ENCODE measurements at places on chromosomes 16 and 17.

- no peak overlapping the region for H3K4me3 ChIP-seq
- no peaks in the 10 kb centered on the region for H3K27me3 ChIP-seq
- H3K4me1 ChIP-seq, result no peaks in the 10 kb centered on the region
- H3K36me3 ChIP-seq, result no peaks in the 10 kb centered on the region
Measured at GRCh38 chr17:9676820-9677310, 31.5 kb downstream of the USP43 start.

- no peak overlapping the region for H3K4me3 ChIP-seq
- no peaks in the 10 kb centered on the region for H3K36me3 ChIP-seq
- H3K4me1 ChIP-seq, result no peaks in the 10 kb centered on the region
- H3K27ac ChIP-seq, result no peak overlapping the region
- no peaks in the 10 kb centered on the region for H3K27me3 ChIP-seq
Measured at GRCh38 chr17:48960834-48961515, 7.4 kb downstream of the GIP start.

DNA sequence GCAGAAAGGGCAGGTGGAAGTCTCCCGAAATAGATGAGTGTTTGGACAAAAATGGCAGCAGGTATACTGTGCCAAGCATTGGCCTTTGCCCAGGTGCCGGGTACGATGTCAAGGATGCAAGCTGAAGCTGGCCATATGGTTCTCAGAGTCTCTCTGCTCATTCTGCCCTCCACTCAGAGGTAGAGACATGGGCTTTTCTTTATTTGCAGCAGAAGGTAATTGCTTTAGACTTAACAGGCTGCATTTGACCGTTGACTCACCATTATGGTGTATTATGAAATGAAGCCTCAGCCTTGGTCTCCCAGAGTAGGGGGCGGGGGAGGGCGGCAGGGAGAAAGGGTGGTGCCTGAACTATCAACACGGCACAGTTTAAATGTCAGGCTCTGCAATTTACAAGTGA, 969.1 kb upstream of the EEF2KMT start:
- no peaks in the 10 kb centered on the region for H3K27me3 ChIP-seq
- H3K4me3 ChIP-seq, result no peak overlapping the region
- H3K36me3 ChIP-seq, result no peaks in the 10 kb centered on the region
- DNase-seq, result no peak
- H3K4me1 ChIP-seq, result no peaks in the 10 kb centered on the region

DNA sequence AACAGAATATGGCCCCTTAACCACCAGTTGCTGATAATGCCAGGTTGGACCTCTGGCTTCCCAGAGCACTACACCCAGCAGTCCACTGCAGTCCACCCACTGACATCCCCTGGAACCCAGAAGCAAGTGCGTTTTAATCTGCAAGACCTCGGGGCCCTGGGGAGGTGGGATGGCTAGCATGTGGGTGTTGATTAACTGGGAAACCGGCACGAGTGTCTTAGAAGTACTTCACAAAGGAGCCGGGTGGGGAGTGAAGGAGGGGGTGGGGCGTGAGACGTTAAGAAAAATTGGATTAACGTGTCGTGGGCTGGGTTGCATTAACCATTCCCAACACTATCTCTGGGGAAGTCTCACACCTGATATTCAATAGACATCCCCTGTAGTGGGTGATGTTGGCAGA, 6.1 kb upstream of the HIC1 start:
- peak overlapping the region; percentile 95 for H3K4me3 ChIP-seq
- H3K27ac ChIP-seq, result no peak overlapping the region

DNA sequence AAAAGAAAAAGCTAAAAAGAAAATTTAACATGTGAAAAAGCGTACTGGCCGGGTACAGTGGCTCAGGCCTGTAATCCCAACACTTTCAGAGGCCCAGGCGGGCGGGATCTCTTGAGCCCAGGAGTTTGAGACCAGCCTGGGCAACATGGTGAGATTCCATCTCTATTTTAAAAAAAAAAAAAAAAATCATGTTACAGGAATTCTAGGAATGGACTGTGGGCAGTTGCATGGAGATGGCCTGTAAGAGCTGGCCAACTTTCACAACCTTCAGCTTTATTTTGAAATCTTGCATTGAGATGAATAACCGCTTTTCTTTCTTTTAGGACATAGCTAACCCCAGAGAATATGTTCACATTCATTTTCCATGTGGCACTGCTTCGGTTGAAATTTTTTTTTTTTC, 8.2 kb upstream of the CIAO3 start:
- no peaks in the 10 kb centered on the region for H3K4me1 ChIP-seq

- H3K4me3 ChIP-seq, result no peak overlapping the region
- peaks cover 9% of the 10 kb centered on the region for H3K4me1 ChIP-seq
- no peak for DNase-seq
- H3K36me3 ChIP-seq, result no peaks in the 10 kb centered on the region
Measured at GRCh38 chr17:13513039-13513405, 88.7 kb downstream of the HS3ST3A1 start.

GRCh38 chr16:6753553-6753952, 579.1 kb upstream of the RBFOX1 start:
- no peaks in the 10 kb centered on the region for H3K27me3 ChIP-seq
- no peak for DNase-seq
- H3K27ac ChIP-seq, result no peak overlapping the region
- no peaks in the 10 kb centered on the region for H3K36me3 ChIP-seq

DNA sequence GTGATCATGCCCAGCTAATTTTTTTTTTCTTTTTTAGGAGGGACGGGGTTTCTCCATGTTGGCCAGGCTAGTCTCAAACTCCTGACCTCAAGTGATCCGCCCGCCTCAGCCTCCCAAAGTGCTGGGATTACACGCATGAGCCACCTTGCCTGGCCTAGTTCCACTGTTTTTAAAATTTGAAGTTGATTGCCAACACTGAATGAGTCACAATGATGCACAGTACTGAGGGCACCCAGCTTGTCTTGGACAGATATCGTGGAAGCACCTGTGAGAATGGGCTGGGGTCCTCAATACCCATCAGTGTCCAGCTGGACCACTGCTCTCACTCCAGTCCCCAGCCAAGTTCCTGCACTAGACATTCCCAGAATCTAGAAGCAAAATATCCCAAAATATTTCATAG, 2.5 kb downstream of the KNOP1 start:
- no peaks in the 10 kb centered on the region for H3K36me3 ChIP-seq
- no peak overlapping the region for H3K27ac ChIP-seq
- H3K4me1 ChIP-seq, result peaks cover 27% of the 10 kb centered on the region
- no peak for DNase-seq

DNA sequence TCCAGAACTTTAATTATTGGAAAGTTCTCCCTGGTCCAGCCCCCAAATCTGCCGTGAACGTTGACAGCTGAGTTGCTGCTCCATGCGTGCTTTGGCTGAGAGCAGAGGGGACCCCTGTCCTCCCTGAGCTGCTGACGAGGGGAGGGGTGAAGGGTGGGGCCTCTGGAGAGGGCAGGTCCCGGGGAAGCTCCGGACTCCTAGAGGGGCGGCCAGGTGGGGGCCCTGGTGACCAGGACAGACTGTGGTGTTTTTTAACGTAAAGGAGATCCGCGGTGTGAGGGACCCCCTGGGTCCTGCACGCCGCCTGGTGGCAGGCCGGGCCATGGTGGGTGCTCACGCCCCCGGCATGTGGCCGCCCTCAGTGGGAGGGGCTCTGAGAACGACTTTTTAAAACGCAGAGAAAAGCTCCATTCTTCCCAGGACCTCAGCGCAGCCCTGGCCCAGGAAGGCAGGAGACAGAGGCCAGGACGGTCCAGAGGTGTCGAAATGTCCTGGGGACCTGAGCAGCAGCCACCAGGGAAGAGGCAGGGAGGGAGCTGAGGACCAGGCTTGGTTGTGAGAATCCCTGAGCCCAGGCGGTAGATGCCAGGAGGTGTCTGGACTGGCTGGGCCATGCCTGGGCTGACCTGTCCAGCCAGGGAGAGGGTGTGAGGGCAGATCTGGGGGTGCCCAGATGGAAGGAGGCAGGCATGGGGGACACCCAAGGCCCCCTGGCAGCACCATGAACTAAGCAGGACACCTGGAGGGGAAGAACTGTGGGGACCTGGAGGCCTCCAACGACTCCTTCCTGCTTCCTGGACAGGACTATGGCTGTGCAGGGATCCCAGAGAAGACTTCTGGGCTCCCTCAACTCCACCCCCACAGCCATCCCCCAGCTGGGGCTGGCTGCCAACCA, at the start of gene MC1R:
Gene MC1R (plus strand): TSS at position 410 of the 895 bp plus-strand sequence. CDS start 397 bp downstream, at position 807.
- H3K36me3 ChIP-seq, result no peaks in the 10 kb centered on the region
- no peaks in the 10 kb centered on the region for H3K27me3 ChIP-seq
- no peak for DNase-seq
- H3K4me3 ChIP-seq, result peak within 1 kb of the TSS; percentile 43

GRCh38 chr16:10566613-10567012, 13.8 kb downstream of the EMP2 start:
- peaks cover 35% of the 10 kb centered on the region for H3K4me1 ChIP-seq
- DNase-seq, result no peak
- no peak overlapping the region for H3K4me3 ChIP-seq
- H3K27me3 ChIP-seq, result no peaks in the 10 kb centered on the region
- no peak overlapping the region for H3K27ac ChIP-seq

- DNase-seq, result peak; percentile 74
- H3K4me1 ChIP-seq, result peaks cover 16% of the 10 kb centered on the region
- H3K36me3 ChIP-seq, result no peaks in the 10 kb centered on the region
- H3K27ac ChIP-seq, result no peak overlapping the region
Measured at GRCh38 chr17:73901661-73902415, 257.6 kb upstream of the SDK2 start.

DNA sequence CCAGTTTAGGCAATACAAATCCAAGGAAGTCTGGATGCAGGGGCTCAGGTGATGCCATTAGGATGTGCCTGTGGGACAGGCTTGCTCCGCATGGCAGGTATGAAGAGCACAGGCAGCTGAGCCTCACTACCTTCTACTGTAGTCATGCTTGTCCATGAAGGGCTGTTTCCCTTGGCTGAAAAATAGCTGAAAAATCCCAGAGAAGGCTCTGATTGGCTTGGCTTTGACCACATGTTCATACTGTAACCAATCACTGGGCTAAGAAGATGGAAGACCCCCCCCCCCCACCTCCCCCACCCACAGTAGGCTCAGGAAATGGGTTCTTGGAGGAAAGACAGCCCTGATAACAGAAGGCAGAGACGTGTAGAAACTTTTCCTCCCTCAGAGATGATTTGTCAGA, 66.5 kb upstream of the LGALS9 start:
- peak overlapping the region; percentile 5 for H3K27ac ChIP-seq
- DNase-seq, result no peak
- no peaks in the 10 kb centered on the region for H3K36me3 ChIP-seq
- H3K4me3 ChIP-seq, result no peak overlapping the region
- H3K27me3 ChIP-seq, result no peaks in the 10 kb centered on the region

DNA sequence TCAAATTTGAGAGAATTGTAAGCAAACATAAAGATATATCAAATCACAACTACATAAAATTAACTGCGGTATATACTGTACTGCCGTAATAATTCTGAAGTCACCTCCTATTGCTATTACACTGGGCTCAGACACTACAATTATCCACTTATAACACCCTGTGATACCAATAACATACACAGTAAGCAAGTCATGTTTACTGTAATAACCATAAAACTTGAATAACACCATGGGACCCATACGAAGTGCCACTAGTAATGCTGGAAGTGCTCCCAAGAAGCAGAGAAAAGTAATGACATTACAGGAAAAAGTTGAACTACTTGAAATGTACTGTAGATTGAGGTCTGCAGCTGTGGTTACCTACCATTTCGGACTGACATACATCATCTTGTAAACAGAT, 24.0 kb downstream of the CMC2 start:
- no peak for DNase-seq
- no peak overlapping the region for H3K4me3 ChIP-seq
- no peaks in the 10 kb centered on the region for H3K4me1 ChIP-seq
- H3K27me3 ChIP-seq, result no peaks in the 10 kb centered on the region

DNA sequence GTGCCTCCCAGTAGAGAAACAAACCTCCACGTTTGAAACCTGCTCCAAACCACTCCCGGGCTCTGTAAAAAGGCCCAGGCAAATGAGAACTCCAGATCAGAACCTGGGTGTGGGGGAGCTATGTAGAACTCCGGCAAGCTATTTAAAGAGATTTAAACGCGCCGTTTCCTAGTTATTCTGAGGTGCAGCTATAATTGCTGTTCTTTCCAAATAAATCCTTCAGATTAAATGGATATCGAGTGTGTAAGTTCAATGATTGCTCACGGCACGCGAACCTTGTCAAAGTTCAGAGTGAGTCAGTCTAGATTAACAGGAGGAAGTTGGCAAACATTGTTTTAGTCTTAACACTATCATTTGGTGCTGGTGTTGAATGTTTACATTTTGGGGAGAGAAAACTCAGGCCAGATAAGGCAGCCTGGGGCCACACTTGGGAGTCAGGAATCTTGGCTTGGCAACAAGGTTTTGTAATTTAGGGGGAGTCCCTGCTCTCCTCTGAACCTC, 92.9 kb upstream of the SALL1 start:
- H3K4me1 ChIP-seq, result peaks cover 19% of the 10 kb centered on the region
- H3K27ac ChIP-seq, result peak overlapping the region; percentile 61
- H3K4me3 ChIP-seq, result no peak overlapping the region
- DNase-seq, result peak; percentile 52
- no peaks in the 10 kb centered on the region for H3K36me3 ChIP-seq
- no peaks in the 10 kb centered on the region for H3K27me3 ChIP-seq

- H3K36me3 ChIP-seq, result no peaks in the 10 kb centered on the region
- peak overlapping the region; percentile 79 for H3K4me3 ChIP-seq
- no peak for DNase-seq
- no peaks in the 10 kb centered on the region for H3K27me3 ChIP-seq
Measured at GRCh38 chr16:68844211-68844564, 857 bp downstream of the TANGO6 start.

- no peaks in the 10 kb centered on the region for H3K4me1 ChIP-seq
Measured at GRCh38 chr17:2926019-2926650, 129.9 kb downstream of the RAP1GAP2 start.

- DNase-seq, result no peak
- H3K4me3 ChIP-seq, result no peak overlapping the region
- H3K27me3 ChIP-seq, result no peaks in the 10 kb centered on the region
- H3K4me1 ChIP-seq, result peaks cover 31% of the 10 kb centered on the region
Measured at GRCh38 chr17:47898241-47898640, 2.2 kb downstream of the SP2 start.
